ENCODE measurements at places on chromosomes 5 and 9. TPM values are rescaled to one million over a fixed set of nuclear protein-coding genes. Genes with fewer than 3 reads are reported as not detected.

The C9orf43 gene
- 0.24 TPM for polyA plus RNA-seq

The OR2S2 gene
- 0.46 TPM for polyA plus RNA-seq

The CYLC2 gene
- polyA plus RNA-seq = not detected

The EIF4E1B gene
- not detected for polyA plus RNA-seq

The TUSC1 gene
- 4.4 TPM for polyA plus RNA-seq

The EFCAB9 gene
- not detected for polyA plus RNA-seq

The LCN9 gene
- polyA plus RNA-seq = not detected

The SLC28A3 gene
- polyA plus RNA-seq = 1.1 TPM

The SUSD1 gene
- polyA plus RNA-seq = 4.2 TPM

The PAEP gene
- not detected for polyA plus RNA-seq
